CD8-positive, alpha-beta memory T cell (primary cell): ENCODE measurements at places on chromosomes 5 and 9. TPM values are rescaled to one million over a fixed set of nuclear protein-coding genes. Genes with fewer than 3 reads are reported as not detected.
A peak's percentile ranks its signal among the peaks of the same experiment; 100 is the strongest.

NR6A1 gene
- total RNA-seq: 3.0 TPM

GMCL2 gene
- not detected for total RNA-seq

GRCh38 chr5:122182491-122182921, 53.2 kb downstream of the ZNF474 start:
- DNase-seq: no peak

GRCh38 chr9:105264380-105264779, 19.9 kb downstream of the SLC44A1 start:
- no peak for DNase-seq

DNA sequence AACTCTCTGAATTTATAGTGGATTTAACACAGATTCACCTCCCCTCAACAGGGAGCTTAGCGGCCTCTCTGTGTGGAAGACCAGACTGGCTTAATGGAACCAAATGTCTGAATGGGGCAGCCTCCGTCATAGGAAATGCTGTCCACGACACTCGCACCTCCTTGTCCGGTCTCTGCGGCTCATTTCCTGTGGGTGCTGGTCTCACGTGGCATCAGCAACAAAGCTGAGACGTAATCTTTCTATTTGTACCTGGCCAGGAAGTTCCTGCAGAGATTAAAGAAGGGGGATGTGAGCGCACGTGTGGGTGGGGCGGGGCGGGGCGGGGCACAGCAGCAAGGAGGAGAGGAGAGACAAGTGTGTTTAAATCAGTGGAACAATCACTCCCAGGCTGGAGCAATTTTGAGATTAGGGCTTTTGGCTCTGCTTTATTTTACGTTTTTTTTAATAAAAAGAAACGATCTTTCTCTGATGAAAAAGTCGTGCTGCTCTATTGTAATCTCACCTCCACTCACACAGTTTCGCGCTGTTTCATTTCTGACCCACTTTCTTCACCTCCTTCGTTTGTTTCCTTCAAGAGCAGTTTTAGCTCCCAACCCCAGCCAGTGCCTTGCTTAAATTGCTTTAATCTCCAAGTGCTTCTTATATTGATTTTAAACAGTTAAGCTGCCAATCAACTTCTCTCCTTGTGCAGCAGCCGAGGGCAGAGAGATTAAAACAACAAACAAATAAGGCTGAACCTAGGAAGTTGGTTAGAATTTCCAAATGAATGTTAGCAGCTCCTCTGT, 132.2 kb upstream of the ASTN2 start:
- no peak for DNase-seq

GRCh38 chr5:157142317-157143126, at the start of gene MED7:
MED7 (minus strand) TSS chr5:157142865; CDS start chr5:157139431, 3,434 bp downstream.
- DNase-seq: peak; percentile 91

DNA sequence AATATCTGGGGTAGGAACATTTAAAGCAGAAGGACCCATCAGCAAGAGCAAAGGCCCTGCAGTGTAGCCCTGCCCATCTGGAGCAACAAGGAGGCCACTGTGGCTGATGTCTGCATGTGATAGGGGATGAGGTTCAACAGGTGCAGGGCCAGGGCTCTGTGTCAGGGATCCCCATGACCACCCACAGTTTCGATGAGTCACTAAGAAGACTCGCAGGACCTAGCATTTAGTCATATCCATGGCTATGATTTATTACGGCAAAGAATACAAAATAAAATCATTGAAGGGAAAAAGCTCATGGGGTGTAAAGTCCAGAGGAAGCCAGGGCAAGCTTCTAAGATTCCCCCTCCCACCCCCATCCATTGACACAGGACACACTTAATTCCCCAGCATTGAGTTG, 188.6 kb downstream of the ADGRV1 start:
- DNase-seq: no peak

DNA sequence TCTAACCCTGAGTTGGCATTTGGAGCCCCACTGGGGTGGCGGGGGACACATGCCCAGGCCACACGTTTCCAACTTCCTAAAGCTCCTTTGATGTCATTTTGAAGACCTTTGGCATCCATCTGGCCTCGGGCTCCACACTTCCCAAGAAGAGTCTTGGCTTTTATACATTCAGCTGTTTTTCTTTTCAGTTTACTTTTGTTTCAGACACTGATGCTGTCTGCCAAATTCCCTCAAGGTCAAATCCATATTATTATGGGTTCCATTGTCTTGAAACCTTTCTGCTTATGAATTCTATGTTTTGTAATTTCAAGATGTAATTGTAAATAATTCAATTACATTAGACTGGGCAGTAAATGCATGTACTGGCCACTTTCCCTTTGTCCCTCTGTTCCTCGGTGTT, 23.7 kb upstream of the NFIB start:
- DNase-seq: no peak

DNA sequence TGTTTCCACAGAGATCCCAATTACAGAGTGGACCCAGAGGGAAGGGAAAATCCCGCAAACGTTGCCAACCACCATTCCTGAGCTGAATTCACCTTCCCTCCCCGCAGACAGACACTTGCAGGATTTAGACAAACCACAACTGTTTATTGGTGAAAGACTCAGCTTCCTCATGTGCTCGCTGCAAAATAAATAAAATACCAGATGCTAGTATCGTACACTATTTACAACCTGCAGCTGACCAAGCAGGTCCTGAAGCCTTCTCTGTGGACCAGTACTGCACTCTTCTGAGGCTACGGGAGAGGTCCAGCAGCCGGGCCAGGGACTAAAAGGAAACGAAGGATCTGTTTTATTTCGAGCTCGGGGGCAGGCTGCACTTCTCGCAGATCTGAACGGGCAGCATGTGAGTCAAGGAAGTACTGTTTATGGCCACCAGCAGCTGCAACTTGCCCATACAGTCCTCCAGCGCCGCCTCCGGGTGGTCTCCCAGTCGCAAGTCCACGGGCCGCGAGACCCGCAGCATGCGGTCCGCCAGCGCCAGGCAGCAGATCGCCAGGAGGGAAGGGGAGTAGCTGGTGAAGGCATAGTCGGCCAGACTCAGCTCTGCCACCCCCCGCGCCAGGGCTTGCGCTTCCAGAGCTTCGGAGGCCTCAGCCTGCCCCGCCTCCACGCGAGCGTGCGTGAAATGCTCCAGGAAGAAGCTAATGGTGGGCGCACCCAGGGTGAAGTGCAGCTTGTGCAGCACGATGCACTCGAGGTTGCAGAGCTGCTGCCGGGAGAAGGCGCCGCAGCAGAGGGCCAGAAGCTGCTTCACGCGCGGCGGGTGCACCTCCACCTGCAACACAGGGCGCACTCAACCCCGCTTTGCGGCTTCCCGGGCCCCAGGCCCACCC, 2.1 kb downstream of the CCNO start:
- no peak for DNase-seq

DNA sequence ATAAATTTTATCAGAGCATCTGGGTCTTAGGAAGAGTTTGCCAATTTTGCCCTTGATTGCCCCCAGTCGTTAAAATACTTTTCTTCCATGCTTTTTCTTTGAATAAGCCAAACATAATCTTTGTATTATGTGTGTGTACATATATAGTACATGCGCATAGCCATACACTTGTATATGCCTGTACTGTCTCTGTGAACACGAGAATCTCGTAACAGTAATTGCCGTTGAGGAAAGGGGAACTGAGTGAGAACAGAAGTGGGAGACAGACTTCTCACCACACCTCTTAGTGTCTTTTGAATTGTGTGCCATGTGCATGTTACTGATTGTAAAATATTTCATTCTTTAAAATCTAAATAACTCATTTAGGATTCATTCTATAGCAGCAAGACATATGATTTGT, 79.6 kb upstream of the GRHPR start:
- no peak for DNase-seq

GRCh38 chr9:76943054-76943453, 37.1 kb upstream of the PRUNE2 start:
- no peak for DNase-seq

- DNase-seq: no peak
Observed at GRCh38 chr5:117486261-117486660, 911.6 kb upstream of the SEMA6A start.

GRCh38 chr5:17381932-17382331, 116.1 kb upstream of the TAF11L2 start:
- no peak for DNase-seq

GRCh38 chr9:22216730-22217172, 207.6 kb upstream of the CDKN2B start:
- no peak for DNase-seq

- DNase-seq: no peak
Observed at GRCh38 chr9:99986642-99987041, 80.2 kb downstream of the STX17 start.
